NCI-H146 (cell line): ENCODE measurements at places on chromosomes 5 and 9.
A peak's percentile ranks its signal among the peaks of the same experiment; 100 is the strongest.

GRCh38 chr9:99113414-99114048 lies 8.6 kb downstream of the TGFBR1 start:
- DNase-seq: no peak

DNA sequence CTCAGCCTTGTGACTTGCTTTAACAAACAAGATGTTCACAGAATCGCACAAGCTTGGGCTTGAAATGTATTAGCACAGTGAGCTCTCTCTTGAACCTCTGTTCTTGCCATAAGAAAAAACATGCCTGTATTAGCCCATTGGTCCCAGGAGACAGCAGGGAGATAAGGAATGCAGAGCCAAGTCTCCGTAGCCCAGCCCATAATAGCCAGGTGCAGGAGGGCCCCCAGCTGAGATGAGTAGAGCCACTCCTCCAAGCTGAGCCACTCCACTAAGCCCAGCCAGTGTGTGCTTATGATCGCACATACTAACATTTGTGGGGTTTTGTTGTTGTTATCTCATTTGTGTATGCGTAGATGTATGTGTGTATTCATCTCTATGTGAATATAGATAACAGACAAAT lies 21.6 kb upstream of the SVEP1 start:
- DNase-seq: no peak

DNA sequence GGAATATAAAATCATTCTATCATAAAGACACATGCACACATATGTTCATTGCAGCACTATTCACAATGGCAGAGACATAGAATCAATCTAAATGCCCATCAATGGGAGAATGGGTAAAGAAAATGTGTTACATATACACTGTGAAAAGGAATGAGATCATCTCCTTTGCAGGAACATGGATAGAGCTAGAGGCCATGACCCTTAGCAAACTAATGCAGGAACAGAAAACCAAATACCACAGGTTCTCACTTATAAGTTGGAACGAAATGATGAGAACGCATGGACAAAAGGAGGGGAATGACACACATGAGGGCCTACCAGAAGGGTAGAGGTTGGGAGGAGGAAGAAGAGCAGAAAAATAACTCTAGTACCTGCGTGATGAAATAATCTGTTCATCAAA lies 21.0 kb upstream of the RANBP6 start:
- no peak for DNase-seq

- DNase-seq: no peak
Observed at GRCh38 chr5:168123631-168124528, 167.6 kb upstream of the WWC1 start.

DNA sequence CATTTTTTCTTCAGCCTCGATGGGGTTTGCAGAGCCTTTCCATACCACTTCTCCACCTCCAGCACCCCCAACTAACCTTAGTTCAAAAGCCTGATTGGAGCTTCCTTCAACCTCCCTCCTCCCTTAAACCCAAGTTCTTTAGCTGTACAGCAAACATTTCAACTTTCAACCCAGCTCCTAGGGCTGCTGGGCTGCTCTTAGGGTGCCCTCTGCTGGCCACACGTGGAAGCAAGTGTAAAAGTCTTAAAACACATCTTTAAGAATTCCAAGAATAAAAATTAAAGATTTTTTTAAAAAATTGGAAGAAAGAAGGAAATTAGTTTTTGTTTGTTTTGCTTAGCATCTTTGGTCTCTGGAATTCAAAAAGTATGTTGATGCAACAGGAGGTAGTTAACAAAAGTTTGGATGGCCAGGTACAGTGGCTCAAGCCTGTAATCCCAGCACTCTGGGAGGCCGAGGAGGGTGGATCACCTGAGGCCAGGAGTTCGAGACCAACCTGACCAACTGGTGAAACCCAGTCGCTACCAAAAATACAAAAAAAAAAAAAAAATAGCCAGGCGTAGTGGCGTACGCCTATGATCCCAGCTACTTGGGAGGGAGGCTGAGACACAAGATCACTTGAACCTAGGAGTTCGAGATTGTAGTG lies 15.5 kb upstream of the HSD17B3 start:
- peak; percentile 16 for DNase-seq

- DNase-seq: no peak
Observed at GRCh38 chr9:18138656-18139055, 335.3 kb upstream of the ADAMTSL1 start.

GRCh38 chr5:65149827-65150226 lies 331.9 kb downstream of the ADAMTS6 start:
- DNase-seq: no peak

GRCh38 chr5:81650987-81651386 lies 99.9 kb downstream of the SSBP2 start:
- DNase-seq: no peak

DNA sequence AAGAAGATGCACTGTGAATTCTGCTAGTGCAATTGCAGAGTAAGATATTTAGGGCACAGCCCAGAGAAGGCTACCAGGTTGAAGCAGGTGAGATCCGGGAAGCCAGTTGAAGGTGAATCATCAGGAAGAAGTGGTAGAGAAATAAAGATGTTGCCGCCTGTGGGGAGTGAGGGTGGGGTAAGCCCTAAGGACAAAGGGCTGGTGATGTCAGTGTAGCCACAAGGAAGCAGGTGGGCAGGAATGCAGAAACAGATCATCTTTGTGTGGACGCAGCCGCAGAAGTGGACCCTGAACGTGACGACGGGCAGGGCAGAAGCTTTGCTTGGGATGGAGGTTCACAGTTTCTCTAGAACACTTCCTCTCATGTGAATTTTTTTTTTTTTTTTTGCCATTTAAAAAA lies 164.2 kb downstream of the ACTL7B start:
- DNase-seq: peak; percentile 41
